AG10803 (cell line): ENCODE measurements at places on chromosomes 7 and 10.

GRCh38 chr10:13117841-13118783 lies 18.1 kb downstream of the OPTN start:
- no peak for DNase-seq

DNA sequence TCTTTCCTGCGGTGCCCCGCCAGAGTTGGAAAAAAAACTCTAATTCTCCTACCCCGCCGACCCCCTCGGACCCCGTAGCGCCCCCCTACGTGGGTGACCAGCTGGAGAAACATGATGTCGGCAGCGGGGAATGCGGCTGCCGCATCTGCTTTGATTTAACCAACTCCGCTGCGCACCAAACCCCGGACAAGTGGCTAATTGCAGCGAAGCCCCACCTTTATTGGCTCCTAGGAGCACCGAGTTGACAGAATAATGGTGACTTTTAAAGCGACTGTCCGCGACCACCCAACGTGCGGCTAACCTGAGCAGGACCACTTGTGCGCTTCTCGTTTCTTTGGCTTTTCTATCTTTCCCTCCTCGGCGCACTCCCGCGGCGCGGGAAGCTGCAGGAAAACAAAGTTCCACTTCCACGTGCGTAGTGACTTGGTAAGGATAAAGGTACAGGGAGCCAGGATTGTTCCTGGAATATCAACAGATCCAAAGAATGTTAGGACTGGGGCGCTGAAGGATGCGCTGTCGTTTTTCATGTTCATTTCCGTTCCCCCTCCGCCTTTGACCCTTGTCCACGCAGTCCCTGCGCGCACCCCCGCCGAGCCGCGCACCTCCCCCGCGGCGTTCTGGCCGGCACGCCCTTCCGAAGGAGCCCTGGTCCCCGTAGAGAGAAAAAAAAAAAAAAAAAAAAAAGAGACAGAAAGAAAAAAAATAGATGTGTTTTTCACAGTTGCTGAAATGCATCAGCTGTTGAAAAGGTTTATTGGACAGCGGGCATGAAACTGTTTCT lies 1.4 kb downstream of the WNT16 start:
- peak; percentile 23 for DNase-seq

GRCh38 chr7:41189866-41190265 lies 513.0 kb downstream of the INHBA start:
- DNase-seq, result peak; percentile 82

DNA sequence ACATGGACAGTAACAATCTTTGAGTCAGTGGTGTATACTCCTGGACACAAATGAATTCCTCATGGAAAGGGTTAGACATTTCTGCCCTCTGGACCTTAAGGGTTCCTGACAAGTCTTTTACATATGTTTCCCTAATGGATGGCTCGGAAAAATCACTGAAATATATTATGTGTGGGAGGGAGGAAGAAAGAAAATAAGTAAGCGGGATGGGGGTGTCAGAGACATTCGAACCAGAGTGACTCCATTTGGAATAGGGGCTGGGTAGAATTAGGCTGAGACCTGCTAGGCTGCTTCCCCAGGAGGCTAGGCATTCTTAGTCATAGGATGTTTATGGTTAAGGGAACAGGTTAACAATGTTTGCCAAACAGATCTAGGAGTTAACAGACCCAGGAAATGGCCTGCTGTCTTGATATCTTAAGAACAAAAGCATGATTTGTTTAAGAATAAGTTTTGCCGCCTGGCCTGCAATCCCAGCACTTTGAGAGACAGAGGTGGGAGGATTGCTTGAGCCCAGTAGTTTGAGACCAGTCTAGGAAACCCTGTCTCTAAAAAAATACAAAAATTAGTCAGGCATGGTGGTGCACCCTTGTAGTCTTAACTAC lies 1241.7 kb downstream of the TYW1 start:
- DNase-seq, result no peak

DNA sequence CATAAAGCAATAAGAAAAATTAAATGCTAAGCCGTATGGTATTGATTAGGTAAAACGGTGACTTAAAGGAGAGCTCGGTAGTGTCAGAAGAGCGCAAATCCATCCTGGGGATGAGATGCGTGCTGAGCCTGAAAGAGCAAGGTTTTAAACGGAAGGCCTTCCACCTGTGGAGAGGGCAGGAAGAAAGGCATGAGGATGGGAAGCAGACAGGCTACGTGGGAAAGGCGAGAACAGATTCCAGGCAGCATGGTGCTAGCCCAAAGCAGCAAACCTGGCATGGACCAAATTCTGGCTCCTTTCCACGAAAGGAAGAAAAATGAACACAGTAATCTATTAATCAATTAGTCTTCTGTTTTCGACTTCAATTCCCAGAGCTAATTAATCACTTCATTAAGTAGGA lies 103.5 kb downstream of the HIPK2 start:
- no peak for DNase-seq

DNA sequence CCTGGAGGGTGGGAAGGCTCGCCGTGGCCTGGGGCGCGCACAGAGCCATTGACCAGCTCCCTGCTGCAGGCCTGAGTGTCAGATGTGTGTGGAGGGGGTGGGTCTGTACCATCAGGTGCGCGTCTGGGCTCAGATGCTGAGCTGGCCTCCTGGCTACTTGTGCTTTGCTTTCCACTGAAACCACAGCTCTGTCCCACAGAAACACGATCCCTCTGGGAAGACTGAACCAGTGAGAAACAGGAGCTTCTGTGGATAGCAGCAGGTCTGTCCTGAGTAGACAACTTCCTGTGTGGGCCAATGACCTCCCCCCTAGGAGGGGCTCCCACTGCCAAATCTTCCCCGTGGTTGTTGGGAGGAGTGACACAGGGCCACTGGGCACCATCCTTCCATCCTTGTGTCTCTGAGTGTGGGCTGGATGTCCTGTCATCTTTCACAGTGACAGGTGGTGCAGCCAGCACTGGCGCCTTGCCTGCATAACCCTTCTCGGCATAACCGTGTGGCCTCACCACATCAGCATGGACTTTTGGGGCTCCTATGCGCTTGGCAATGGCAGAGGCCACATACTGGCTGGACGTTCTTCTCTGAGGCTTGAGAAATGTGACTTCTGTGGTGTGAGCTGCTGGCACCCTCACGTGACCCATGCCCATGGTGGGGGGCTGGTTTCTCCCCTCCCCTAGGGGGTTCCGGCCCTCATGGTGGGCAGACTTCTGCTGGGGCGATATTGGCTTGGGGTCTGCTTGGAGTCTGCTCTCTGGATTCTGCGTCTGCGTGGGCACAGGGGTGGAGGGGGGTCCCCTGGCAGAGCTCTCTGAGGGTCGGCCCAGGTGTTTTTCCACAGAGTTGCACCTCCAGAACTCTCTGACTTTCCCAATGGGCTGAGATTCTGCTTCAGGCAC lies 245.5 kb upstream of the GRB10 start:
- no peak for DNase-seq

DNA sequence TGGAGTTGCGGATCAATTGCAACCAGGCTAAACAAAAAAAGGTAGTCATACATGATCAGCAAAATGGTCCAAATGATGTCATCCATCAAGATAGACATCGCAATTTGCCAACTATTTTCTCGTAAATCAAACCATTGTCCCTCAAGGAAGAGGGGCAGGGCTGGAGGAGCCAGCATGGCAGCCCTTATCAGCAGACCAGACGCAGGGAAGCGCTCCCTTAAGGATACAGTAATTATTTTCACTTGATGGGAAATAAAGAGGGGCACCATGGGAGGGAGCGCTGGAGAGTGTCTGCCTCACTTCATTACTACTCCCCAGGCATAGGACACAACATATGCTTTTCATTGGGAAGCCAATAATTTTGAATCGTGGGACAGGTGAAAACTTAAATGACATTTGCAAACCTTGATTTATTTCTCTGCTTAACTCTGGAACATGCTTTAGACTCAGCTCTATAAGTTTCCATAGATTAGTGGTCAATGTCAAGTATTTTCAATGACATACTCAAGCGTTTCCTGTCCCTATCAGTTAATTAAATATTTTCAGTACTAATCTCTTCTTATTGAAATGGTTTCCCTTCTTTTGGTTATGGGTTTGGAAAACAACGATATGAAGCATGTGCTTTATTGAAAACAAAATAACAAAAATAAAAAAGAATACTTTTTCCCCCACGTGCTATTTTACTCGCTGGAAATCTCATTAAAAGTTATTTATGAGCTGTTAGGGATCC lies 202.4 kb upstream of the HABP2 start:
- DNase-seq, result no peak
